ENCODE measurements at places on chromosomes 4 and X.

- DNase-seq: no peak
These were observed 19.2 kb downstream of the MAGEB17 start for GRCh38 chrX:16186380-16187007.

DNA sequence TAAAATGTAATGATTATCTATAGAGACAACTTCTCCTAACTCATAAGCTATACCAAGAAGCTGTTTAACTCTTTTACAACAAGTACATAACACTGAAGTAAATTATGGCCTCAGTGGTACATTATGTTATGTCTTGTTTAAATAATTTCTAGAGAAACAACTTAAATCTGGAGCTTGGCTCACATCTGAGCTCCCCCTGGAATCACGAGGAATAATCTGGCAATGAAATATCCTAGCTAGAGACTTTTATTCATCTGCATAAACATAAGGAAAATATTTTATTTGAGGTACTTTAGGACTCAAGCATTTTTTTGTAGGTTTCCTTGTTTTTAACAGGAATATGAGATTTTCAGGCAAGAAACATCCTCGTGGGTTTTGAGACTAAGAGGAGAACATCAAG lies 354.7 kb upstream of the SLC7A11 start:
- no peak for DNase-seq

- no peak for DNase-seq
These were observed 921.3 kb downstream of the NLGN4X start for GRCh38 chrX:5307416-5307815.

GRCh38 chrX:96684339-96685209 lies at the start of gene DIAPH2:
Gene DIAPH2, plus strand, starts transcription at chrX:96684842.
- DNase-seq: peak; percentile 83

GRCh38 chr4:108045687-108046024 lies 56.0 kb downstream of the HADH start:
- no peak for DNase-seq

DNA sequence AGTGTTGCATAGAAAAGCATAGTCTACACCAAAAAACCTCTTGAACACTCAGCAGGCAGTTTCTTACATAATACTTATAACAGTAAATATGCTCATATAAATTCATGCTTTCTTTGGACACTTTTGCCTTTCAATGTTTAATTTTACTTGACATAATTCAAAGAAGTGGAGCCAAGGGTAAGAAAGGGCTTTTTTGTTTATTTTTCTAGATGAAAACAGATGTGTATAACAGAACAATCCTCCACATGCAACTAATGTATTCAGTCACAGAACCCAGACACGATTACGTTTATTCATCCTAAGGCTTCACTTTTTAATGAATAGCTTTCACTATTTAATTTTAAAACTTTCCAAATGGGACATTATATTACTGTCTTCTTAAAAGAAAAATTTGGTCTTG lies 58.0 kb upstream of the PTPN13 start:
- DNase-seq: no peak

DNA sequence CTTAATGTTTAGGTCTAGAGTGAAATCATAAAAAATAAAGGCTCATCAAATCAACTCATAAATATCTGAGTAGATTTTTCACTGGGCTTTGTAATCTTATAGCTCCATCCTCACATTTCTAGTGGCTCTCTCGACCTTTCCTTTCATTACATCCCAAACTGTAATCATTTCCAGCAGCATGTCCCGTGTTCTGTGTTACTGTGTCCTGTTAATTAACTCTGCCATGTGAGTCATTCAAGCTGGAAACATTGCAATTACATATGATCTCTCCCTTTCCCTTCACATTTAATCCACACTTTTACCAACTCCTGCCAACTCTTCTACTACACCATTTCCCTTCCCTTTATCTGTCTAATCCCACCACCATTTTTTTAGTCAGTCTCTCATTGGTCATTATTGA lies 75.5 kb downstream of the UGT8 start:
- DNase-seq: no peak

- DNase-seq: peak; percentile 56
These were observed 19.3 kb upstream of the CSF2RA start for GRCh38 chrX:1249101-1249887.

GRCh38 chr4:144463896-144464295 lies 182.1 kb upstream of the HHIP start:
- no peak for DNase-seq

GRCh38 chr4:38455092-38455862 lies 208.7 kb upstream of the KLF3 start:
- no peak for DNase-seq

DNA sequence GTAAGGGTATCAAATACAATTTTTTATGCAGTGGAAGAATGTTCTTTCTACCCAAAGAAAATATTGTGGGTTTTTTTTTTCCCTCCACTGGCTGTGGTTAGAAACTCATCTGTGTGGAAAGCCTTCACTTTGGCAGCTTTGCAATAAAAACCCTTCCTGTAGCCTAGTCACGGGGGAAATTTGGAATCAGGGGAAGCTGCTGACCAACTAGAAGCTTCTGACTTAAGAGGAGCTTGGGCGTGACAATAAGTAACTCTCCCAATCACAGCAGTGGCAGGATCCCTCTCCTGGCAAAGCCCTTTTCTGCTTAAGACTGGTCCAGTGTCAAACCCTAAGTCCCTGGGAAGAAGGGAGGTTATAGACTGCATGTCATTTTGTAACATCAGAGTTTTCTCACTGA lies 87.9 kb downstream of the LRRC66 start:
- no peak for DNase-seq

DNA sequence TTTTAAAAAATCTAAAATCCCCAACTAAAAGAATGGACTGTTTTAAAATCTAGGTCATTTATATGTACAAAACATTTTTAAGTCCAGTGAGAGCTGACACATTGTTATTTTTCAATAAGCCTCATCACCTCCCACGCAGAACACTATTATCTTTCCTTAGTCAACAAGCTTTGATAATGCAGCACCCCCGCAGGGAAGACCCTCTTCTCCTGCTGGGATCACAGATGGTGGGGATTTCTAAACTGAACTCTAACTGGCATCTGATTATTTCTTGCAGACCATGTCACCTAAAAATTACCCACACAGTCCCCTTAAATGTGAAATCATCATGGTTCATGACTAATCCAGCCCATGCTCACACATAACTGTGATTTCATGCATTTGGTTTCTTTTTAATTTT lies 11.6 kb downstream of the SYTL4 start:
- no peak for DNase-seq

GRCh38 chrX:13651150-13651549 lies 1.8 kb upstream of the TCEANC start:
- no peak for DNase-seq

DNA sequence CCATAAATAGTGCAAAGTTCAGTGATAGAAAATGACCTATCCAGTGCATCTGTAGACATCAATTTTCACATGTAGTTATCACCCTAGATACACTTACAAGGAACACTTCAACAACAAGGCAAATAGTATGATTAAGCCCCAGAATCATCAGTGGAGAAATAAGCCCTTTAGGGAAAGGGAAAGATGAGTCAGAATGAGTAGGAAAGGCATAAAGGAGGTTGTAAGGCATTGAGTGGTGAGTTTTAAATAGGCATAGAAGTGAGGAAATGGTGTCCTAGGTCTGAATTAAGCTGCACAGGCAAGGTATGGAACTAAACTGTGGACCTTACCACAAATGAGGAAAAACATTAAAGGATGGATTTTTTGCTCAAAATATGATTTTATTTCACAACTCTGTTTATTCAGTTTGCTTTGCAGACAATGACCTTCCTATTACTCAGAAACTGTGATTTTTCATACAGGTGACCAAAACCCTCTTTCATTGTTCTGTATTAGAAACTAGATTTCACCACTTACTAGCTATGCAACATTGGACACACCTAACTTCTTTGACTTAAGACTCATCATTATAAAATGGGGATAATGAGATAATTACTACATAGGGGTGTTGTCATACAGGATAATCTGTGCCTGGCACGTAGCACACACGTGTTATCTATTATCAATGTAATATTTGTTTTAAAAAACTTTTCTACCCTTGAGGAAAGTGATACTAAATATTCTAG lies 57.0 kb upstream of the MAP9 start:
- DNase-seq: no peak

- DNase-seq: no peak
These were observed 1958.6 kb downstream of the C4orf33 start for GRCh38 chr4:131054489-131055019.

GRCh38 chr4:109211671-109212070 lies 90.8 kb downstream of the COL25A1 start:
- no peak for DNase-seq

- no peak for DNase-seq
These were observed 95.4 kb downstream of the COL25A1 start for GRCh38 chr4:109207061-109207460.

- no peak for DNase-seq
These were observed 38.1 kb downstream of the FGFRL1 start for GRCh38 chr4:1049591-1049905.

DNA sequence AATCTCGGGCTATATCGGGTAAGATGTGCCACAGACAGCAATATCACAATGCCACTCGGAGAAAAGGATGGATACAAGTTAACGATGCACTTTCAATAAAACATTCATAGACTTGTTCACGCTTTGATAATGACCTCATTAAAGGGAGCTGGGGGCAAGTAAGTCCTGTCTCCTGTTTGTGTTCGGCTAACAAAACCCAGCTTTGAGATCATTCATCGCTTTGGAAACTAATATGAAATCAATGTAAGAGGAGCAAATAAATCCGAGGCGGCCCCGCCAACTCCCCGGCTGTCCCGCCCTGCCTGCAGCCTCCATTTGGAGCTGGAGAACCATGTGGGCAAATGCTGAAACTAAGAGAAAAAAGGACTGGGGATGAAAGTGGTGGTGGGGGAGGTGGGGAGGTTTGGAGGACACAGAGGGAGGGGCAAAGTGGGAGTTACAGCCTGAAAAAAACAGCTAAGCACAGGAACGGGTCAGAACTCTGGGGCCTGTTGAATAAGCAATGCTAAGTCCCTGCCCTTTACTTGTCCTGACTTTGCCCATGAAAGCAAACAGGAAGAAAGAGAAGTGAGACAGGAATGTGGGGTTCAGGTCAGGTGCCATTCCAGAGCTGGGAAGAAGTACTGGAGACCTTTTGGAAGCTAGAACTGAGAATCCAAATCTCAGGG lies 3.5 kb upstream of the GSX2 start:
- no peak for DNase-seq

DNA sequence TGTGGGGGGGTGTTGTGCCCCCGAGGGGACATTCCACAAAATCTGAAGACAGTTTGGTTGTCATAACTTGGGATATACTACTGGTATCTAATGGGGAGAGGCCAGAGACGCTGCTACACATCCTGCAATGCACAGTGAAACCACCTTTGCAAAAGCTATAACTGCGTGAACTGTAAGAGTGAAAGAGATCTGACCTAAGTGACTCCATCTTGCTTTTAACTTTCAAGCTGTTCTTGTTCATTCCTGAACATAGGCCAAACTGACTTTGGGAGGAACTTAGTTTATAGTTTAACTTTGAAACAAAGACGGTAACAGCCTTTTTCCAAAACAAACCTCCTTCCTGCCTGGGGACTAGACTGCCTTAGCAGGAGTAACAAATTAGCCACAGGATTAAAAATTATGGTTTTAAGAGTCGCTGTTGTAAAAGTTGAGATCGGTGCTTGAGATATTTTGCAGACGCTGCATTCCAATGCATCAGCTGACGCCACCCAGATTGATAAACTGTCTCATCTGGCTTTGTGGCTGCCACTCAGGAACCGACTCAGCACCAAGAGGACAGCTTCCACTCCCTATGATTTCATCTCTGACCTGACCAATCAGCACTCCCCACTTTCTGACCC lies 70.9 kb downstream of the ATXN3L start:
- DNase-seq: no peak

DNA sequence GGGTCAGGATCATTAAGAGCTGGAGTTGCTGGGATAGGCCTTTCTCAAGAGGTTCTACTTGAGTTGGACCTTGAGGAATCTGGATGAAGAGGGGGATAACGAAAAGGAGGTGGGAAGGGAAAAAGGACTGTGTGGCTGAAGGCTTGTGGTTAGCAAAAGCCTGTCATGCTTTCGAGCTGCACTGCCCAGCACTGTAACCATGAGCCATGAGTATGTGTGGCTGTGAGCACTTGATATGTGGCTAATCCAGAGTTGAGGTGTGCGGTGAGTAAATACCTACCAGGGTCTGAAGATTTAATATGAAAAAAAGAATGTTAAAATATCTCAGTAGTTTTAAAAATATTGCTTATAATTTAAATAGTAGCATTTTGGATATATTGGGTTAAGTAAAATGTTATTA lies 11.4 kb downstream of the TMEM165 start:
- no peak for DNase-seq

DNA sequence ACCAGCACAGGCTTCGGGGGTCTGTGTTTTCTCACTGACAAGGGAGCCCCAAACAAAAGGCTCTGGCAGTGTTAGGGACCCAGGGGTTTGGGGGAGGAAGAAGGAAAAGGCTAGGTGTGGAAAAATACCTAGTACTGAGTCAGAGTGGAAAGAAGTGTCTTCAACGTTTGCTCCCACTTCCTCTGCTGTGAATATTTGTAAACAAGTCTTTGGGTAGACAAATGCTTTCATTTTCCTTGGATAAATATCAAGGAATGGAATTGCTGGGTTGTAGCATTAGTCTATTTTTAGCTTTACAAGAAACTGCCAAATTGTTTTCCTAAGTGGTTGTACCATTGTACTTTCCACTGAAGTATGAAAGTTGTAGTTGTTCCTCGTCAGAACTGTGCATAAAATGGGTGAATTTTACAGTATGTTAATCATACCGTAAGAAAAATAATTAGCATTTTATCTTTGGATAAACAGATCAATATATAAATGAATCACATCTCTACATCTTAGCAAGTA lies 17.4 kb downstream of the COL4A5 start:
- no peak for DNase-seq

DNA sequence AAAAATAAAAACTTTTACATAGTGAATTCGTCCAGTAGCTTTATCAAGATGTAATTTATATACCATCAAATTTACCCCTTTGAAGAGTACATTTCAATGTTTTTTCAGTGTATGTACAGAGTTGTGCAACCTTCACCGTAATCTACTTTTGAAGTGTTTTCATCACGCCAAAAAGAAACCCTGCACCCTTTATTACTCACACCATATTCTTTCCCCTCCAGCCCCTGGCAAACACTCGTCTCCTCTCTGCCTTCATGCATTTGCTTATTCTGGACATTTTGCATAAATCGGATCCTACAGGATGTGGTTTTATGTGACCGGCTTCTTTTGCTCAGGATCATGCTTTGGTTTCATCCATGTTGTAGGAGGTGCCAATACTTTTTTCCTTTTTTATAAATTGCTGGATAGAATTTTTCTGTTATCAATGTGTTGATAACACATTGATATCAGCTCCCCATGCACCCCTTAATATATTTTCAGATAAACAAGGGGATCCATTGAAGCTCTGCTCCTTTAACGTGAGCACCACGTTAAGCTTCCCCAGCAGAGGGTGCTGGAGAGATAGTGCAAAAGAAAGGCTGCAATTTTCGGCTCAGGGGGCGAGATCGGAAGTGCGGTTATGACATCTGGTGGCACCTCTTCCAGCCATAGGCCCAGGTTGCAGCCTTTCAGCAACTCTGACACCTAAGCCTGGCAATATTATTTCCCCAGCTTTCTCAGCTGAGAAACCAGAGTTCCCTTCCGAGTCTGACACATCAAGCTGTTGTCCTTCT lies 100.1 kb upstream of the VCX3B start:
- no peak for DNase-seq

All from left lobe of liver (tissue), 2 donors.